ENCODE measurements at places on chromosomes 2 and 18. TPM values are rescaled to one million over a fixed set of nuclear protein-coding genes. Genes with fewer than 3 reads are reported as not detected.

DNA sequence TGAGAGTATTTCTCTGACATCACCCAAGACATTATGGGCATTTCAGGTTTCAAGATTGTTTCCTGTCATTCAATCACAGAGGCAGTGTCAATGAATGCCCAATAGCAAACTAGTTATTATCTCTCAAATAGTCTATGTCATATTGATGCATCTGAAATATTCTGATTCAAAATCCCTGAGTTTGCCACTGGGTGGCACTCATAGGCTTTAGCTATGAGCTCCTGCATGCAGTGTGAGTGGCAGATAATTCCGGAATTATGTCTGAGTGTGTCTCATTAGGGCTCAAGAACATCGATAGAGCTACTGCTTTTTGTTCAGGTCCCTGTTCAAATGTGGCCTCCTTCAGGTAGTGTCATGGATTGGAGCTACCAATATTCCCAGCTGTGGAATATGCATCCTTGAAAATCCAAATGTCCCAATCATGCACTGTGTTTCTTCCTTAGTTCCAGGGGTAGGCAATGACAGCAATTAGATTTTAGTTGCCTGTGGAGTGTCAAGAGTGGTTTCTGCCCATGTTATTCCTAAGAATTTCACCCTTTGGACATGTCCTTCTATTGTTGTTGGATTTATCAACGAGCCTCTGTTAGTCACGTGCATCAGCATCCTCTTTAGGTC lies 7.8 kb upstream of the OR6B3 start:
- no peak for DNase-seq

CIB4 gene
- 0.51 TPM for total RNA-seq

LCLAT1 gene
- total RNA-seq = 15.0 TPM

CDH20 gene
- total RNA-seq = not detected

DNA sequence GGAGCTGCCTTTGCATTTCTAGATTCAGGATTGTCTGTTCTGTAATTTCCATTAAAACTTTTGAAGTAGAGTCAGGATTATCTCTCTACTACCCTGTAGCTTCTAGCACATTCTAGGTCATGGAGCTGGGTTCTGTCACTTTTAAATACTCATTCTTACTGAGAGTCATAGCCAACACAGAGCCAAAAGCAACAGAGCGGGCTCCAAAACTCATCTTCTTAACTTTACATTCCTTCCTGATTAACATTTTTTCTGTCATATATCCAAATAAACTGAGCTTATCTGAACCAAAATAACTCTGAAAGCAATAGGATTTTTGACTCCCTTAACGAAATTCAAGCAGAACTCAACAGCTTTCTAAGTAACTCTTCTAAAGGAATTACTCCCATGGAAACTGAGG lies 12.9 kb downstream of the PREPL start:
- DNase-seq = no peak

DNA sequence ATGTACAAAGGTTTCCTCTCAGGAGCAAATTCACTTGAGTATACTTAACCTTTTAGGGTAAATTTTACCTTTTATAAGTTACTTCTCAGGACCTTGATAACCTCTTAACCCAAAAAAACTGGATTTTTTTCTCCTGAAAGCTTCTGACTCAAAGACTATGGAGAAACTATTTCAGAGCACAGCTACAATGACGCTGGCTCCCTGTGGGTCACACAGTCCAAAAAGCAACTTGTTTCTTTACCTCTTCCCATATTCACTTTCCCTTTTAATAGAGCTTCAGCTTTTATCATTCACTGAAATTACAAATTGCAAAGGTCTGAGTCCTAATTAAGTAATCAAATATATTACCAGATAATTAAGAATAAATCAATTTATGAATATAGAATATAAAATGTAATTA lies 32.4 kb downstream of the GTF3C3 start:
- no peak for DNase-seq

DNA sequence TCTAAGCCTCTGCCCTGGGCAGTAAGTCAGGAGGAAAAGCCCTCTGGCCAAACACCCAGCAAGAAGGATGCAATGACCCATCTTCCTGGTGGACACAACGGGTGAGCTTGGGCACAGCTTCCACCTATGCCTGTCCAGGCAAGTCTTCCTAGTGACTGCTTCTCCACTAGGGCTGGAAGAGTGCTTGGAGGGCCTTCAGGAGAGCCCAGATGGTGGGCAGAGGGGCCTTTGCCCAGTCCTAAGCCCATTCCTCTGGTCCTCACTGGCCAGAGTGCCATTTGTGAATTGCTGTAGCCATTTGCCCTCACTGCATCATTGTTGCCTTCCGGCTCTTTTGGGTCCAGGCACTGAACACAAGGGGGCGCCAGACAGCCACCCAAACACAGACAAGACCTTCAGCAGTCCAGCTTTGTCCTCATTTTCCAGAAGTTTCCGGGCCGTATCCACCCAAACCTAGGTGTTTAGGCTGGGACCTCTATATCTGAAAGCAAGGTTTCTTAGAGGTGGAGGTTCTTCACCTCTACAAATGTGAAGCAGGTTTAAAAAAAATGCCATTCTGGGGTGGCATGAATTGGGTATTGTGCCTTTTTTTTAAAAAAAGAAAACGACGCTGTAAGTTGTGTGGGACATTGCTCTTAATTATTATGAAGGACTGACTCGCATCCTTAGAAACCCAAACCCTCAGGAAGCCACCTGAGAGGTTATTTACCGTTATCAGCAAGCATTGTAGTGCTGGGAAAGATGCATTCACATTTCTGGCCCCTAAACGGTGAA lies 29.5 kb downstream of the PAX8 start:
- peak; percentile 84 for DNase-seq

GRCh38 chr2:229249536-229249935 lies 21.6 kb downstream of the PID1 start:
- no peak for DNase-seq

DNA sequence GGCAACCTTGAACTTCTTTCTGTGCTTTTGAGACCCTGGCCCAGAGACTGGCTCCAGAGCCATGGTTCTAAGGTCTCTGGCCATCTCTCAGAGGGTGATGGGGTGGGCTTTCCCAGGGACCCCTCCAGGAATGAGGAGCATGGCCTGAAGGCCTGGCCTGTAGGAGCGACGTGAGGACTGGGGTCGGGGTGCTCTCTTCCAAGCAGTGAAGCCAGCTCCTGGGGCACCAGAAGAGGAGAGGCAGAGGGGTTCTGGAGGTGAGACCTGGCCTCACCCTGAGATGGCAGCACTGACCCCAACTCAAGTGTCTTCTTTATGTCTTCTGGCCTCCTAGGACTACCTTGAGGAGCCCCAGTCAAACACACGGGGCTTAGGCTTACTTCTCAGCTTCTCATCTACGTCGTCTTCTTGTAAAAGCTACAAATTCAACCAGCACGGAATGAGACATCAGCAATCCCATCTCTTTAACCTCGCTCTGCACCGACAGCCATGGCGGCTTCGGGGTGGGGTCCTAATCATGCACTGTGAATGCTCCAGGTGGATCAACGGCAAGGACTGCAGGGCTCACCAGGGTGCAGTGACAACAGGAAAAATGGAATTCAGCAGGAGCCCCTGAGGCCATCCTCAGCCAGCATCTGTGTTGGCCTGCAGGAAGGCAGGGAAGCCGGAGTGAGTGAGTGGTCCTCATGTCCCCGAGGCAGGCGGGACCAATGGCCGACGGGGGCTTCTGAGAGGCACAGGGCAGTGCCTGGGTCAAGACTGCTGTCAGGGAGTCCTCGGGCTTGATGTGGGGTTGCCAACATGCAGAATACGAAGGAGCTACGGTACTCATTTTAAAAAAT lies 214.1 kb downstream of the HDAC4 start:
- no peak for DNase-seq

DNA sequence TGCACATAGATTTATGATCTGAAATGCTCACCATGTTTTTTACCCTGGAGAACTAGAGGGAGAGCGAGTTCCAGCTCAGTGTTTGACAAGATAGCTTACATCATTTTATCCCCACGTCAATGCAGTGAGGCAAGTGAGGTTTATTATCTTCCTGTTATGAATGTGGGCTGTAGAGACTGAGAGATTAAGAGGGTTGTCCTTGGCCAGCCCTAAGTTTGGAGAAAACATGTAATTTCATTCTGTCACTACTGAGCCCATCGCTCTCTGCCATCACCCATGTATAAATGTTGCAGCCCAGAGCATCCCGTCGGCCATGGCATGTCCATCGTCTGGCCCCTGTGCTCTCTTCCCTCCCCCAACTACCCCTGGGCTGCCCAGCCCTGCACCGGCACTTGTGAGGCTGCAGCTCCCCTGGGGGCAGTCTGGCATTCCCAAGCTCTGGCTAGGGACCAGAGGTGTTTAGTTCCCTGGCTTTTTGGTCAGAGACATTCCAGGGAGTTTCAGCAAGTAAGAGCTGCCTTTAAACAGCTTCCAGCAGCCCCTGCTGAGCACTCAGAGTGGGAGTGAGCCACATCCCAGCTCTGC lies 136.7 kb downstream of the ANTXR1 start:
- DNase-seq = no peak

DNA sequence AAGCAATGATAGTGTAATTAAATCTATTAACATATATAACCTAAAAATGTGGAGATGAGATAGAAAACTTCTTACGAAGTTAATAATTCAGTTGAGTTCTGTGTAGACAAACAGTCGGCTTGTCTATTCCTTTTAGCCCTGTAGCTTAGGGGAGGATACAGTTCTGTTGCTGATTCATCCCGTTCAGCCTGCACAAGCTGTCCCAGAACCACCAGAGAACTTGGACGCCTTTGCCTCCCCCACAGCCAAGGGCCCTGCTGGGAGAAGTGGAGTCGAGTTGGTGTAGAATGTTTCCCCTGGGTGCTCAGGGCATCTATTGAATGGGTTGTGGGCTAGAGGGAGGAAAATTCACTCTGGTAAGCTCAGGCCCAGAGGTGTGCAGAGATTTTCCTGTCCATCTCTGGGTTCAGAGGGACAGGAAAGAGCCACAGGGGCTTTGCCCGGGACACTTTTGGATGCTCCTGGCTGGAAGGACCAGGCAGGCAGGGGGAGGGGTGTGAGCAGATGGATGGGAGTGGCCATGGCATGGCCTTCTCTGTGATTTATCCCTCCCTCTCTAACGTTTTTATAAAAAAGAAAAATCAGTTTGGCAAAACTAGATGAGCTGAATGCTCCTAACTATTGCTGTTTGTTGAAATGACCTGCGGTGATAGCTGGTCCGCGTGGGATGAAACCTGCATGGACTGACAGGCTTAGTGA lies 42.8 kb upstream of the GALR1 start:
- no peak for DNase-seq

DNA sequence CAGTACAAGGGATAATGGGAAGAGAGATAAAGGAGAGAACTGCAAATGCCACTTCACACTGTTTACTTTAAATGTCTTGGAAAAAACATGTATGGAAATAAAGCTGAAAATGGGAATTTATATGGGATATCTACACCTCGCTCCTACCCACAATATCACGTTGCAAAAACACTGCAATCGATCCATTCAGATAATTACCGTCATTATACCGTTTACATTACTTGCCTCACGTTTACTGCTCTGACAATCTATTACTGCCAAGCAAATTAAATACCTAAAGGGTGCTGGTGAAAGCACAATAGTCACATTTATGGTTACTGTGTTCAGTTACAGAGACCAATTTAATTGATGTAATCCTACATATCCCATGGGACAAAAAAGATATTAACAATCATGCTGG lies 214.7 kb upstream of the LYPD1 start:
- DNase-seq = no peak

DNA sequence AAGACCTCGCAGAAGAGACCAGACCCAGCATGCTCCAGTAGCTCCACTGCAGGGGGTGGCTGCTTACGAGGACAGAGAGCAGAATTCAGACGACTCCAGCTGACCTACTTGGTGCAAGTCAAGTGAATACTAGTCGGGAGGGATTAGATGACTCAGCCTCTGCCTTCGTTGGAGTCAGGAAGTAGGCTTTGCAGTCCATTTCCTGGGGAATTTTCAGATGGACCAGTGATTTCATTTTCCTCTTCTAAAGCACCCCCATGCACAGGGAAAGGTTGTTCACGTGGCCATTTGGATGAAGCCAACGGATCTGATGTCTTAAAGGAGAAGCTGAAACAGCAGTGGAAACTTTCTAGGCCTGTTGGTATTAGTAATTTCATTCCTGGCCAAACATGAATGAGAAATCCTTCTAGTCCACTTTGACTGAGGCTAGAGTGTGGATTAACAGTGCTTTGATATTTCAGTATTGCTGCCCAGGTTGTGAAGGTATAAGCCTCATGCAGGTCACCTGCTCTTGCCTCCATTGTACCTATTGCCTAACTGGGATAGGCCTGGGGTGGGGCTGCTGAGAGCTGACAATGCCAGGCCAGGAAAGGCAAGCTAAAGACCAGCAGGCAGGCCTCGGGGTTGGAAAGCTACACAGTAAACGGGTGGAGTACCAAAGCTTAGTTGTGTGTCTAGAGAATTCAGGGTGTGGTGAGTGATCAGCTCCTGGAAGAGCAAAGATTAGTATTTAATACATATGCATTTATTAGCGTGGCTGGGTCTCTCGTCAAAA lies 117.6 kb upstream of the FOSL2 start:
- DNase-seq = no peak

- peak; percentile 40 for DNase-seq
These were observed 82.3 kb downstream of the STPG4 start for GRCh38 chr2:47072728-47073191.

- DNase-seq = no peak
These were observed 397.6 kb upstream of the HS6ST1 start for GRCh38 chr2:128716299-128716721.

DNA sequence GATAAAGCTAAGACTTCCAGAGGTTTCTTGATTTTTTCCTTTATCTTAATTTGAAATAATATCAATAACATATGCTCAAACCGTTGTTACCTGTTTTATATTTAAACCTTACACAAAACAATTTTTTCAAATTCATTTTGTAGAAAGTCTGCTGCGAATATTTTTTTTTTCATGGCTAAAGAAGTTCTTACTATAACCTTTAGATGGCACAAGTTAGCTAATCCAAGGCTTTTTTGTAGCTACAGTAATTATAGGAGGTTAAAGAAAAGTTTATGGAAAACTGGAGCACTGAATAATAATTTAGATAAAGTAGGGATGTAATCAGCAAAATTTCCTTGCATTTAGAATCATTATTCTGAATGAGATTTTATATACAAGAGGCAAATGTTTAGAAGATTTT lies 78.0 kb upstream of the PNPT1 start:
- no peak for DNase-seq

- no peak for DNase-seq
These were observed 118.6 kb upstream of the DLGAP1 start for GRCh38 chr18:4573735-4574134.

- no peak for DNase-seq
These were observed 418.8 kb upstream of the NETO1 start for GRCh38 chr18:73286584-73286983.

DYNAP gene
- total RNA-seq = not detected

DNA sequence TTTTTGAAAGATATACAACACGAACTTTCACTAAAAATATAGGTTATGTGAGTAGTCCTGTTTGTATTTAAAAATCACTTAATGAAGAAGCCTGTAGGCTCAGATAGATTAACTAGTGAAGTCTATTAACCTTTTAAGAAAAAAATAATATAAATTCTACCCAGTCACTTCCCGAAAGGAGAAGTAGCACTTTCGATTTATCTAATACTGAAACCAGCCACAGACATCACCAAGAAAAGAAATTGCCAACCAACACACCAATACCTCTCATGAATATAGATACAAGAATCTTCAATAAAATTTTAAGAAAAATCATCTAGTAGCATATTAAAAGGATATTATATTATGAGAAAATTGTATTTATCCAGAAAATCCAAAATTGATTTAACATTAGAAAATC lies 160.5 kb downstream of the GALNT13 start:
- DNase-seq = no peak

KCNG3 gene
- total RNA-seq = 0.81 TPM

- DNase-seq = no peak
These were observed 1690.4 kb upstream of the SLC39A10 start for GRCh38 chr2:193966590-193966989.

- DNase-seq = no peak
These were observed 11.7 kb upstream of the CYP26B1 start for GRCh38 chr2:72159211-72159993.

FAM228B gene
- 7.8 TPM for total RNA-seq

Data from pancreas (tissue), 10 donors.